ENCODE measurements at places on chromosomes 12 and 14.

GRCh38 chr12:60148109-60148508 is 552.3 kb downstream of the SLC16A7 start:
- DNase-seq: no peak

DNA sequence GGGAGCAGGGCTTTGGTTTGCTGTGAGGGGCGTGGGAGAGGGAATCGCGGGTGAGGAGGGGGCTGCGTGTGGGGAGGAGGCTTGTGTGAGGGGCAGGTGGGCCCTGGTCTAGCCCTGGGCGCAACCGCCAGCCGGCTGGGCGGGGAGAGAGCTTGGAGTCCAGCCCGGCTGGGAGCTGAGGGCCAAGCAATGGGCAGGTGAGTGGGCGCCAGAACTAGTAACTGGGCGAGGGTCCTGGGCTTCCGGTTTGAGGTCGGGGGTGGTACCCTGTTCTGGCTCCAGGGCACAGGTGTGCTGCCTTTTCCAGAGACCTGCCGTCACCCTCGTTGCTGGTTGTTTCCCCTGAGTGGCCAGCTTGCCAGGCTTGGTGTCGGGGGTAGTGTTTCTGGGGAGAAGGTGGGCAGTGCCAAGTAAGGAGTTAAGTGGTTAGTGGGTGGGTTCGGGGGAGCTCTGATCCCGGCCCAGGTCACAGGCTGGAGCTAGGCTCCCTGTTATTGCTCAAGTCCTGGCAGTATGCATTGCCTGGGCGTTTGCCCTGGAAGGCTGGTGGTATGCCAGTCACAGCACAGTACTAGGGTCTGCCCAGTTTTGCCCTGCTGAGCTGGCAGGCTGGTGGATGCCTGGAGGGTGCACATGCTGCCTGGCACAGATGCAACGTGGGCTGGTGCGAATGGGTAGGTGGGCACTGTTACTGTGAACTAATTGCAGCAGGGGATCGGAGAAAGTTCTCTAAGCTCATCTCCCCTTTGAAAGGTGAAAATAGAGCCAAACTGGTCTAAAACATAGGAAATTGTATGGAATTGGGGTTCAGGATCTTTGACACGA is 683 bp downstream of the CIPC start:
- DNase-seq: peak; percentile 5

- DNase-seq: no peak
These were observed 29.0 kb upstream of the PLEKHG7 start for GRCh38 chr12:92673756-92674155.

GRCh38 chr12:116090516-116090915 is 187.0 kb downstream of the MED13L start:
- DNase-seq: no peak

DNA sequence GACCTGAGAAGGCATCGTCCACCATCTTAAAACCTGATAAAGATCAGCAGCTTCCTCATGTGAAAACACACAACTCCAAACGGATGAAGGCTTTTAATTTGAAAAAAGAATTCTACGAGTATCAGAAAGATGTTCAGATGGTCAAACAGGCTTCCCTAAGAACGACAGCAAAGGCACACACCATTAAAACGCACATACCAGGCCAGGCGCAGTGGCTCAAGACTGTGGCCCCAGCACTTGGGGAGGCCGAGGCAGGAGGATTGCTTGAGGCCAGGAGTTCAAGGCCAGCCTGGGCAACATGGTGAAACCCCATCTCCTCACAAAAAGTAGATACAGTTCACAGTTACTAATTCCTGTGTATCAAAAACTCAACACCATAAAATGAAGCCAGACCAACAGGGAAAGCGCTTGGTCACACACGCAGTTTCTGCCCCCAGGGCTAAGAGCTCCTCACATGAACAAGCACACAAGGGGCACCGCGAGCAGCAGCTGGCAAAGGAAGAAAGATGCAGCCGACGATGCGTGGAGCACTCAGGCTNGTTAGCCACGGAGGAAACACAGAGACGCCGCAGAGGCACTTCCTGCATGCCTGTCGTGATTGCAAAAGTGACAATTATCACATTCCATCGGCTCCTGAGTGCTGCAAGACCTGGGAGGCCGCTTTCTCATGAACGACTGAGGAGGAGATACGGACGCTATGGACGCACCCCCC is 78.0 kb downstream of the NOC4L start:
- no peak for DNase-seq

DNA sequence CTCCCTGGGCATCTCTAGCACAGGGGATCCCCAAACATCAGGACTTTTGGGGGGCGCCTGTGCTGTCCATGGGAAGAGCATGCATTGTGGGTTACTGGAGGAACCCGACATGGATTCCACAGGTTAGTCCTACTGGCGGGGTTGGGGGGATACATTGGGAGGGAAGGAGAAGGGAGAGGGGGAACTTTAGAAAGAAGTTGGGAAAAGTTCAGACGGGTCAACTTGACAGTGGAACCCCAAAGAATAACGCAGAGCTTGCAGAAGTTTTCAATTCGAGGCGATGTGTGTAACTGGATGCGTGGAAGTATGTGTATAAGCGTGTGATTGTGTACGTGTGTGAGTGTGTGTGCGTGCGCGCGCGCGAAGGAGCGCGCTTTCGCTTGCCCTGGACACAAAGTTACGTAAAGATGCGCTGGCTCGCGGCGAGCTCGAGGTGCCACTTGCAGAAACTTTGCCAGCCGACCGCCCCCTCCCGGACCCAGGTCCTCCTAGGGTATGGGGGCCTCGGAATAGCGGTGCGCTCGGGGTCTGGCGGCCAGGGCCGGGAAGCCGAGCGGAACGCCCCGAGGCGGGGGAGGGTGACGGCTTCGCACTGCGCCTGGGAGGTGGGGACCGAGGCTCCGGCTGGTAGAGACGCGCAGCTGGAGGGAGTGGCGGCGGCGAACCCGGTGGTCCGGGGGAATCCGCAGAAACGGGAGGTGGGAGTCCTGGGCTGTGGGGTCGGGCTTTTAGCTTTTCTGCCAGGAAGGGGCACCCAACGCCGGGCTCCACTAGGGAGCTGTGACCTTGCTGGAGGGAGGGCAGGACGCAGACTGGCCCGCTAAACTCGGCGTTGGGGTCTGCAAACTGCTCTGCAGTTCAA is 669 bp downstream of the RFX4 start:
- no peak for DNase-seq

DNA sequence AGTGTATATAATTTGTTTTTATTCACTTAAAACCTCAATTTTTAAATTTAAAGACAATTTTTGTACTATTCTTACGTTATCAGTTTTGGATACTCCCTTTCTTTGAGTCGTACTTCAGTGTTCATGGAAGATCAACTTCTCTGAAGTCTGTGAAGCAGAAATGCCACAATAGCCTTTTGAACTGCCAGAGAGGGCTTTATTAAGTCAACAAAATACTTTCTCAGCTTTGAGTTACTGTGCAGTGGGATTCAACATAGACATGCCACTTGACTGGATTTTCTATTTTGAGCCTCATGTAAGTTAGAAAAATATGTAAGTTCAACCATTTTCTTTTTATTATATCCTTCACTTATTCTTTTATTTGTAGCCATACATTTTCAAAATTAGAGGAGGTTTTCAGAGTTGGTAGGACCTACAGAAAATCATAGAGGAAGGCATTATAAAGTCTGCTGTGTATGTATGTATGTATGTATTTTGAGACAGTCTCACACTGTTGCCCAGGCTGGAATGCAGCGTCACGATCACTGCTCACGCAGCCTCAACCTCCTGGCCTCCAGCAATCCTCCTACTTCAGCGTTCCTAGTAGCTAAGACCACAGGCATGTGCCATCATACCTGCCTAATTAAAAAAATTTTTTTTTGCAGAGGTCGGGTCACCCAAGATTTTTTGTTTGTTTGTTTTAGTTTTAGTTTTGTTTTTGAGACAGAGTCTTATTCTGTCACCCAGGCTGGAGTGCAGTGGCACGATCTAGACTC is 31.3 kb upstream of the BCAT1 start:
- DNase-seq: no peak

- DNase-seq: no peak
These were observed 49.2 kb downstream of the FUT8 start for GRCh38 chr14:65461730-65462129.

GRCh38 chr12:105113094-105113493 is 5.6 kb downstream of the WASHC4 start:
- DNase-seq: no peak

DNA sequence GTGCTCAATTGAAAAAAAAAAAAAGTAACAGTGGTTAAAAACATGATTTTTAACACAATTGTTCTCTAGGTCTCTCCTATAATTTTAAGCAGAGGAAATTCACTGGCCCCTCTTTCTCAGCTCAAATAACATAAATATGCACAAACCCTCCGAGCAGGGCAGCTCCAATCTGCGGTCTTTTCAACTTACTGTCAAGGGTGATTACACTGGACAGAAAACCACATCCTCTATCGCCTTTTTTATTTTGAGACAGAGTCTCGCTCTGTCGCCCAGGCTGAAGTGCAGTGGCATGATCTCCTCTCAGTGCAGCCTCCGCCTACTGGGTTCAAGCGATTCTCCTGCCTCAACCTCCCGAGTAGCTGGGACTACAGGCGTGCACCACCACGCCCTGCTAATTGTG is 16.5 kb upstream of the GABARAPL1 start:
- DNase-seq: no peak

DNA sequence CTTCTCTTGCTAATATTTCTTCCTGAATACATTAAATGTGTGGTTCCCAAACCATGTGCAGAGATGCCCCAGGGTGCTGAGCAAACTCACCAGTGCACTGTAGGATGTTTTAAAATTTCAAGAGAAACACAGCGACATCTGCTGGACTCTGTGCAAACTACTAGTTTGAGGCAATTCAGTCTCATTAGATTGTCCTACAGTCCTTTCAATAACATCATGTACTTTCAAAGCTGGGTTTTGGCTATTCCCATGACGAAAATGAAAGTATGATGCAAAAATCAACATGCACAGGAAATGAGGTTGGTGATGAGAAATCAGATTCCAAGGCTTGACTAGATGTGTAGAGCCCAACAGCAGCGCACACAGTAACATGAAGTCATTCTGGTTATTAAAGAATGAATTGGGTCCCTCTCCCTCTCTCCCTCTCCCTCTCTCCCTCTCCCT is 66.3 kb downstream of the CLIP1 start:
- DNase-seq: peak; percentile 17

- DNase-seq: no peak
These were observed 2.3 kb upstream of the DIO2 start for GRCh38 chr14:80213602-80214001.

DNA sequence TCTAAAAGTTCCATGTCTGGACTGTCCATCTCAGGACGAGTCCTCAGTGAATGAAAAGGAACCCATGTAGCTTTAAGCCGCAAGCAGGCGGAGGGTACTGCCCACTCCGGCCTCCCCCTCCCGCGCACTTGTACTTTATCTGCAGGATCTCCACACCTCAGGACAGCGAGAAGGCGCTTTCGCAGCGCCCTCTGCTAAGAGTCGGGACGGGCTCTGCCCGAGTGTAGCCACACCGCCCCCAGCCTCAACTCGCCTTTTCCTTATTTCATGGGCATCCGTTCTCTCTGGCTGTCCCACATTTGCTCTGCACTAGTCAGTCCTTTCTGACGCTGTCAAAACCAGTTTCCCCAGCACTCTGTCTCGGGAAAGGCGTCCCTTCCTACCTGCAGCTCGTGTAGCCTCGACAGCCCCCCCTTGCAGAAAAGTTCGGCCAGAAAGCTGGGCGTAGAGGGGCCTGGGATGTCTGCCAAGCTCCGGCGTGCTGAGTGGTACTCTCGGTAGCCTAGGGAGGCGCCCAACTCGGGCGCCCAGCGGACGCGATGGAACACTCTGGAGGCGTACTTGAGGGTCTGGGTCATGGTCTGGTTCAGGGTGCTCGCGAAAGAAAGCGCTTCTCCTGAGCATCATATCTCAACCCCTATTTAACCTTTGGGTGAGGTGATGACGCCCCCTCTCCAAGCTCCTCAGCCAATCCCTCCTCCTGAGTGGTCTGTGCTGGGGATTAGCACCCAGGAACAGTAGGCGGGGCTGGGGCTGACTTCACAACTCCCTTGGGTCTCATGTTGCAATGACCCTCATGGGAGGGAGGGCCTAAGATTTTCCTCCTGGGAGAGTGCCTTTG is at the start of gene CYP27B1:
CYP27B1 (minus strand) TSS at position 615 of the 841 bp plus-strand sequence; CDS start at position 578, 37 bp downstream.
- no peak for DNase-seq

DNA sequence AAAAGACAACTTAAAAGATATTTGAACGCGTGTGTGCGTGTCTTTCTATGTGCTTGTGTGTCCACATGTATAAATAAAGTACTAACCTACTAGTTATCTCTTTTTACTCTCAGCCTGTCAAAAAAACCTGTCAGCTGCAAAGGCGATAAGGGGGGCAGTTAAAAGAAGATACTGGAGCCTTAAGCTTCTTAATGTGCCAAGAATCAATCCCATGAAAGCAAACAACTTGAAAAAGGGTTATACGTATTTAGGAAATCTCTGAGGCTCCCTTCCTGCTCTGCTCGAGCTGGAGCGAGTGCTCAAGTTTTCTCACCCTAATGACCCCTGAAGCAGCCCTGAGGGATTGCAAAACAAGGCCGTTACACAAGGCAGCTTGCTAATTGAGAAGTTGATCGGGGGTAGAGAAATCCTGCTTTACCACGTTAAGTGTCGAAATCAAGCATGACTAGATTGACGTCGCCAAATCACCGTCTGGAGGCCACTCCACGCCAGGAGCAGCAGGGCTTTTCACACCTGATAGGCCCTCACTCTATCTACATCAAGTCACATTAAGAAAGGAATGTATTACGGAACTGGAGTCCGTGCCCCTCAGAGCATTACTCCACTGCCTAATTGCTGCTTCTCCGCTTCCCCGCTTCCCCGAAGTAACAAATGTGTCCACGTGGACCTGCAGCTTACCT is 32.4 kb downstream of the LMO3 start:
- DNase-seq: no peak

- no peak for DNase-seq
These were observed 17.1 kb downstream of the LUM start for GRCh38 chr12:91094032-91094662.

GRCh38 chr14:74109369-74109768 is 24.6 kb downstream of the LIN52 start:
- DNase-seq: no peak

- DNase-seq: no peak
These were observed 567.9 kb downstream of the MED13L start for GRCh38 chr12:115709540-115710011.

DNA sequence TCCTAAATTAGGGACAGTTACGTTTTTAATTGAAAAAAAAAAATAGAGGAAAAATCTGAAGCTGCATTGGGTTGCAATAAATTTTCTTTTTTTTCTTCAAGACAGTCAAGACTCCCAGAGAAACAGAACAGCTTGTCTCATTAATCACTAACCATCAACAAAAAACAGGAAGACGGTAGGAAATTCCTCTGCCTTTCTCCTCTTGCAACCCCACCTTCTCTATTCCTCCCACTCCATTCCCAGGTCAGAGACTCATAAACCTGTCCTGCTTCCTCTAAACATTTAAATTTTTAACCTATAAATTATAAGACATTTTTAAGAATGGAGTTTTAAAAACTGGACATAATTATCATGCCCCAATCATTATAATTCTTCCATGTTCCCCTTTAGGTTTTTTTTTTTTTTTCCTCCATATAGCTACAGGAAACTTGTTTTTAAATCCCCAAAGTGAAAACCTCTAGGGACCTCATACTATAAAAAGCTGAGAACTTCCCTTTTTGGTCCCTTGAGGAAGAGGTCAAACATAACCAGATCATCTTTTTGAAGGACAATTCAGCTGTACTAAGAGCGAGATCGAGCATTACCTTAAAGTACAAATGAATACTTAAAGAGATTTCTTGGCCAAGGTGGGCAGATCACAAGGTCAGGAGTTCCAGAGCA is 36.0 kb downstream of the CPM start:
- DNase-seq: no peak

- DNase-seq: peak; percentile 13
These were observed 711 bp downstream of the SBNO1 start for GRCh38 chr12:123363740-123364531.
